ENCODE measurements at places on chromosomes 16 and 17.

GRCh38 chr17:63285551-63285950, 160.6 kb downstream of the CYB561 start:
- no peak for DNase-seq

DNA sequence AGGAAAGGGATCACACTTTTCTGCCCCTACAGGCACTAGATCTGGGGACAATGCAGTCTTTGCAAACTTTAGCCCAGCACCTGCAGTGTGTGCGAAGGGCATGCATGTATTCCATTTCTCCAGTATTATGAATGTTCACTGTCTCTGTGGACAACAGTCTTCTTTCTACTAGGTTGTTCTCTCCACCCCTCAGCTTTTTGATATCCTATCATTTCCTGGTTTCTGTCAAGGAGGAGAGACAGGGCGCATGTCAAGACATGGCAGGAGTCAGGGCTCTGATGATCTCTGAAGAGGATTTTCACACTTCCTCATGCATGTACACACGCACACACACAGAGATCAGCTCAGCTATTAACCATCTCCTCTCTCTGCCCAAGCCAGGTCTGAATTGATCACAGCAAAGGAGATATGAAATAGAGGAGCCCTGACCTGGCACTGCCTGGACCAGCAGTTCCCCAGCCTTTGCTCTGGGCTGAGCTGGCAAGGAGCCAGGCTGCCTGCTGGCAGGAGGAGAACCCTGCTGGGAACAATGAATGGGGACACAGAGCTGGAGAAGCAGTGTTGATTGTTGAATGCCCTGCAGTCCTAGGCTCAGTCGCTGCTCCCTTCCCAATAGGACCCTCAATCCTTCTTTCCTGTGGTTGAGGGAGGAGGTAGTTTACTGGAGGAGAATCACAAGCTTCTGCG, 2.6 kb downstream of the GPR179 start:
- no peak for DNase-seq

DNA sequence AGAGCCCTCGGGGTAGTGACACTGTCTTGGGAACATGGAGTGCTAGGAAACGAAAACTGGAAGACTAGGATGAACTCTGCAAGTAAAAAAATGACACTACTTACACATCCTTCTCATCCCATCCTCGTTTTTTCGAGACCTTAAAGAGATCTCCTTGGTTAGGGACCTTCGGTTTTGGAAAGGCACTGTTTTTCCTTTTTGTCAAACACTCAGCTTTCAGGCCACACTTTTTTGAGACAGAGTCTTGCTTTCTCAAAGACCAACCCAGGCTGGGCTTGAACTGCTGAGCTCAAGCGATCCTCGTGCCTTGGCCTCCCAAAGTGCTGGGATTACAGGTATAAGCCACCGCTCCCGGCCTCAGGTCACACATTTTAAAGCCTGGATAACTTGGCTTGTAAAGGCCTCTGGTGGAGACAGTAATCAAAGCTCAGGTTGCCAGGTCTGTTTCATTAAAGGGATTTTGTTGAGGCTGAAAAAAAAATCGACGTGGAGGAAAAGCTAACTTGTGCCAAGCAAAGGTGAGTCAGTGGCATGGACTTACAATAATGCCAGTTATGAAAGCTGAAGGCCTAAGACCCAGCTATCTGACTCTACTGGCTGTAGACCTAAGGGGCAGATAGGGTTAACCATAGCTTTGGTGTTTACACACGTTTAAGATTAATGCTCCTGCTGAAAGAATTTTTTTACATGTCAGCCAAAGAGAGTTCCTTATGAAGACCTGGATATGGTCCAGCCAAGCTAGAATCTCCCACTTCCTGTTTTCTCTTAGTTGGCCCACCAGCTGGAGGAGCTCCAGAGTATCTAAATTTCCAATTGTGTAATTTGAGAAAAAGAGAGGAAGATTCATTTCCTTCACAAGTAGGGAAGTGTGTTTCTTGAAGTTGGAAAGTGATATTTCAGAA, 823 bp downstream of the NBR1 start:
- no peak for DNase-seq

DNA sequence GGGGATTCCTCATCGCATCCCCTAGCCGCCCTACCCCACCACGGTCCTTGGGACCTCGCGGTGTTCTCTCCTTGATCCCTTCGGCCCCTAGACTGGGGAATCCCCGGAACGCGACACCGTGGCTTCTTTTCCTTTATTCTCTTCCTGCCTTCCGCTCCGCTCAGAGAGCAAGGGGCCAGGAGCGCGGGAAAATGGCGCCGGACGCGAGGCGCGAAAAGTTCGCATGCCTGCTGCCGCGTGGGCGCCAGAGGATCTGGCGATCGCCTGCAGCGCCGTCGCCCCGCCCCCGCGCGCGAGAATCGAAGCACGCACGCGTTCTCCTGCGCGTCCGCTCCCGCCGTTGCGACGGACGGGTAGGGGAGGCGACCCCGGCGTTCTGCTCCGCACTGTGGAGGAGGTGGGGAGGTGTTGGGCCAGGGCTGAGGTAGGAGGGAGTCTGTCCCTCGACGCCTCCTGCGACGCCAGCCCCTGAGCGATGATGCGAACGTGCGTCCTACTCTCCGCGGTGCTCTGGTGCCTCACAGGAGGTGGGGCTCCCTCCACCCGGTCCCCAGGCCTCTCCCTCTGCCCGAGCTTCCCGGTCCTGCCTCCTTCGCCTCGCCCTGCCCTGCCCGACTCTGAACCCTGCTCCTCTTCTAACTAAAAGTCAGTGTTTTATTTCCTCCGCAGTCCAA, at the start of gene ZPBP2:
Gene ZPBP2, plus strand, starts transcription at position 323 of the 674 bp plus-strand sequence. Its CDS starts 153 bp downstream, at position 476.
- no peak for DNase-seq

GRCh38 chr17:7833795-7834541, at the start of gene KDM6B:
Gene KDM6B (plus strand): TSS chr17:7834217. CDS start chr17:7845555, 11,338 bp downstream.
- DNase-seq, result peak; percentile 76

- DNase-seq, result no peak
Observed at GRCh38 chr16:89031715-89032659, 55.0 kb upstream of the CBFA2T3 start.

GRCh38 chr17:57839571-57839923, 10.3 kb downstream of the MRPS23 start:
- no peak for DNase-seq

DNA sequence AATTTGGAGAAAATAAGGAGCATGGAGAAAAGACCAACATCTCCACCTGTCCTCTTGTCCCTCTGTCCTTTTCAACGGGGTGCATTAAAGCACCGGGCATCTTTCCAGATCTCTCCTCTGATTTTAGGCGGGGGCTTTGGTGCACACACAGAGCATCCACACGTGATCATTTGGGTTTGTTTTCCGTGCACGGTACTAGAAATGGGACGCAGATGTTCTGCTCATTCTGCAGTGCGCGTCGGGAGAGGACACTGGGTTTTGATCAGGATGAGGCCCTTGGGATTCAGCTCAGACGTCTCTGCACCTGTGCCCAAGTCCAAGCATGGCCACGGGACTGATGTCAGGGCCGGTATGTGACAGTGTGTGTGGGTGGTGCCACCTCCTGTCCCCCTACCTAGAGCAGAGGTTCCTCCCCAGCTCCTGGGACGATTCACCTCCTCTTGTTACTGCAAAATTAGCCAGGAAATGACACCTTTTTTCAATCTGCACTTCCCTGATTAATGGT, 31.9 kb downstream of the PDIA2 start:
- no peak for DNase-seq

DNA sequence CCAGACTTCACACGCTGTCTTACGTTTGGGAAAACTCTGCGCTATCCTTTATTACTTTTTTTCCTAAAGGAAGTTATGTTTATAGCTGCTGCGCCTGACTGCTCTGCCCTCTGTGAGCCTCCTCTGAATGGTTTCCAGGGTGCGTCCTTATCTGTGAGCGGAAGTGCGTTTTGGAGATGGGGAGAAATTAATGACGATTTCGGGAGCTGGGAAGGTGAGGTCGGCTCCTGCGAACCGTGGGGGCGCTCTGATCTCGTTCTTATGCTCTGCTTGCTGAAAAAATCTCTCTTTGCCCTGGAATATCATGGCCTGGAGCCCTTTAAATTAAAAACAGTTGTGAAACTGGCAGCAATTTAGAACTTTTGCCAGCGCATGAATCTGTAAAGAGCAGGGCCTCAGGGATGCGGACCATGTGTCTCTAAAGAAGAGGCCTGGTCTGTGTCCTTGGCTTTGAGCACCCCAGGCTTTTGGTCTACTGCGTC, 135.7 kb upstream of the ZFHX3 start:
- no peak for DNase-seq

GRCh38 chr17:79747508-79748294, 17.0 kb downstream of the ENPP7 start:
- DNase-seq, result no peak

DNA sequence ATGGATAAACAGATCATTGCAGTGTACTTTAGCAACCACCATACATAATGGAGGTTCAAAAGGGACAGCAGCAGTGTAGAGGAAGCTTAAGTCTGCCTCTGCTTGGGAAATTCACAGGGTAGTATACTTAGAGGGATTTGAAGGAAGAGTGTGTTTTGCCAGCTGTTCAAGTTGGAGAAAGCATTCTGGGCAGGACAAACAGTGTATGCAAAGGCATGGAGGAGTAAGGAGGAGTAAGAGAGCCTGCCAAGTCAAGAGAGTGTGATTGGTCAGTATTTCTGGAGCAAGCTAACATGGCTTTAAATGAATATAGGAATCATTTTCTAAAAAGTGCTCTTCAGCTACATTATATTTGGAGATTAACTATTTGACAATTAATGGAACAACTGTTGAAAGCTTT, 22.9 kb upstream of the PHAF1 start:
- no peak for DNase-seq

DNA sequence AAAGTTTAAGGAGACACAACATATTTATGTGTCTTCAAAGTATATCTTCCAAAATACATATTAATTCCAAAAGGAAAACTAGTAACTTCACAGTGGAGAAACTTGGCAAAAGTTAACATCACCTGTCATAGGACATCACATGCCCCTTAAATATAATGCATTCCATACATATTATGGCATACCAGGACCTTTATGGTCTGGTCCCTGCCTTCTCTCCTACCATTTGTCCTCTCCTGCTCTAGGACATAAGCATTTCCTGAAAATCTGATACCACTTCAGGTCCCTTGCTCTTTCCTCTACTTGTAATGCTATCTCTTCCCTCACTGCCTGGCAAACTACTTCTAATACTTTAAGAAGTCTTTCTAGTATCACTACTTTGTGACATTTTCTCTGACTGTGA, 168.1 kb upstream of the RBL2 start:
- no peak for DNase-seq

- no peak for DNase-seq
Observed at GRCh38 chr16:53881371-53881770, 177.4 kb downstream of the FTO start.

- DNase-seq, result peak; percentile 48
Observed at GRCh38 chr17:70168977-70169708, at the start of gene KCNJ2. Gene KCNJ2 (plus strand): TSS chr17:70169532. CDS start chr17:70175040, 5,508 bp downstream.

- no peak for DNase-seq
Observed at GRCh38 chr16:64412578-64413280, 709.1 kb downstream of the CDH11 start.

GRCh38 chr17:4199818-4200402, 56.9 kb downstream of the CYB5D2 start:
- peak; percentile 51 for DNase-seq

DNA sequence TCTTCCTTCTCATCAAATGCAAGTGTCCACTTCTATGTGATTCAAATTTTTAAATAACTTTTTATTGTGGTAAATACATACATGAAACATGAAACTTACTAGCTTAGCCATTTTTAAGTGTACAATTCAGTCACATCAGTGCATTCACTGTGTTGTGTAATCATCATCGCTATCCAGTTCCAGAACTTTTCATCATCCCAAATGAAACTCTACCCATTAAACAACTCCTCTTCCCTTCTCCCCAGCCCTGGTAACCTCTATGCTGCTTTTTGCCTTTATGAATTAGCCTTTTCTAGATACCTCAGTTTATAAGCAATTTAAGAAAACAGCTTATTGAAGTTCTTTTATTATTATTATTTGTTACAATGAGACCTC, 41.1 kb upstream of the IL34 start:
- DNase-seq, result no peak

- no peak for DNase-seq
Observed at GRCh38 chr17:4599505-4600281, 15.4 kb downstream of the SMTNL2 start.

- no peak for DNase-seq
Observed at GRCh38 chr17:83182620-83183101, 103.3 kb downstream of the METRNL start.

DNA sequence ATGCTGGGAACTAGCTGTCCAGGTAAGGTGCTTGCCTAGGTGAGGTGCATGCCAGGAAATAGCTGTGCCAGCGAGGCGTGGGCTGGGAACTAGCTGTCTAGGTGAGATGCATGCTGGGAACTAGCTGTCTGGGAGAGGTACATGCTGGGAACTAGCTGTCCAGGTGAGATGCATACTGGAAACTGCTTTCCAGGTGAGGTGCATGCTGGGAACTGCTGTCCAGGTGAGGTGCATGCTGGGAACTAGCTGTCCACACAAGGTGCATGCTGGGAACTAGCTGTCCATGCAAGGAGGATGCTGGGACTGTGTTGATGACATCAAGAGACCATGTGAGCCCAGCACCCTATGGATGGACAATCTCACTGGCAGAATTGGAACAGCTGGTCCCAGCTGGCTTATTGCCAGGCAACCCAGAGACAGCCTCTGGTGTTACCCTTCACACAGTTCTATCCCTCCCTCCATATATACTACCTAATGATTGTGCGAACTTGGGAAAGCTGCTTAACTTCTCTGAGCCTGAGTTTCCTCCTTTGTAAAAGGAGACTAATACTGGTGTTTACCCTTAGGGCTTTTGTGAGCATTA, 479.9 kb upstream of the RBFOX1 start:
- DNase-seq, result no peak

DNA sequence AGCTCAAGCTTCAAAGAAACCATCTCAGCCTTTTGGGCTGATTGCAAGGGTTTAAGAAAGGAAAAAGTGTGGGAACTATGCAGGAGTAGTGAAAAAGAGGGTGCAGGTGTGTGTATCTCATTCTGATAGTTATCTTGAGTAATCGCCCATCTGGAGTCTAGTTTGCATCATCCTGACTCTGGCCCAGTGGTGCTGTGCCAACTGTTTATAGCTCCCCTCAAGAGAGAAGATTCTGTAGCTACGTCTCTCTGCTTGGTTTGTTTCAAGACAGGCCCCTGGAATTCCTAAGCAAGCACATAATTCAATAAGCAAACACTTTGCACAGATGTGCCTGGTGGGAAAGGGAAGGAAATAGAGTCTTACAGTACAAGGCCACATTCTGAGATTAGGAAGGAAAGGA, 144.4 kb downstream of the HAPSTR1 start:
- no peak for DNase-seq

GRCh38 chr17:17084317-17084835, 42.1 kb downstream of the MPRIP start:
- no peak for DNase-seq

DNA sequence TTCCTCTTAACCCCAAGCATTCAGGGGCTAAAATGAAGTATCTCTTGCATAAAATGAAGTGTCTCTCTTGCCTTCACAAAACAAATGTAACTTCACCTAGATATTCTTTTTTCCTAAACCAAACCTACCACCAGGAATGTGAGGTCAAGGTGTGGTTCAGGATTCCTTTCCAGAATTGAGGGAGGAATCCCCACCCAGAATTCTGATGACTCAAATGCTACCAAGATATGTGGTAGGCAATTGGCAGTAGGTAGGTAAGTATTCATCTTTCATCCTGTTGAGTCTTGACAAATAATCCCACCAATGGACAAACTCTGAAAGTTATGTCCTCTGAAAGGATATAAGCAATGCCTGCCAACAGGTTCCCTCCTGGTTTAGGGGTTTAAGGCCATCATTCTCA, 26.2 kb downstream of the TRIM16 start:
- no peak for DNase-seq

- no peak for DNase-seq
Observed at GRCh38 chr17:49553676-49554335, 21.9 kb upstream of the NXPH3 start.

- no peak for DNase-seq
Observed at GRCh38 chr16:78633551-78633950, 534.1 kb downstream of the WWOX start.

All from D721Med (cell line).